ENCODE measurements at places on chromosomes 5 and 9.

GRCh38 chr5:67195406-67196275, 958 bp downstream of the CD180 start:
- no peak for DNase-seq

GRCh38 chr5:66741394-66741793, 145.2 kb downstream of the MAST4 start:
- DNase-seq = no peak

- no peak for DNase-seq
These were observed 17.5 kb upstream of the CCDC192 start for GRCh38 chr5:127685662-127686061.

DNA sequence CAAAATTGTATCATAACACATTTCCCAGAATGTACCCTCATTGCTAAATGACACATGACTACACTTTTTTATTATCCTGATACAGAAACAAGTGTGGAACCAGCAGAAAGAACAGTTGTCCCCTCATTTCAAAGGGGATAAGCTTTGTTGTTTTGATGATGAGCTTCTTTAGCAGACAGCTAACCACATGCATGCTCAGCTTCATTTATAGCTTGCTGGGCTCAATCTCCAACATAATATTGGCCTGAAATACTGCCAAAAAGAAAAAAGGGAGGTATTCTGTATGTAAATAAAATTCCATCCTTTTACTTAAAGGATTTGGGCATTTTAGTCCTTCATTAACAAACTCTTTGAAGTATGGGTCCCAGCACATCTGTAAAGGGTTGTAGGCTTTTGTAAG, 120.4 kb downstream of the SPATA31D1 start:
- DNase-seq = no peak

- DNase-seq = no peak
These were observed 54.6 kb upstream of the MAP3K1 start for GRCh38 chr5:56760723-56761122.

DNA sequence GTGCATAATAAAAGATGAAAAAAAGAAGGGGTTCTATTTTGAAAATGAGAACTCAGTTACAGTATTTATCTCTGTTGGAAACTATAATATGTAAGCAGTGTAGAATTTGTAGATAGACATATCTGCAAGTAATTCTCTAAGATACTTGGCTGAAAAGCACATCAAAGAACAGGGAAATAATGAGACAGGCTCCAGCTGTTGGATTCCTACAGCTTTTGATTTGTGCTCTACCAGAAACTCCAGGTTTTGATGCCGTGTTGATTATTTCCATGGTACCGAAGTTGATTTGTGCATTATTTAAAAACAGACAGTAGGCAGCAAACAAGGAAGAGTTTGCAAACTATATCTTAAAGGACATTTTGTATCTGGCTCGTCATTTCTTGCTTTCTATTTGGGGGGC, 2098.7 kb upstream of the WWC1 start:
- DNase-seq = no peak

GRCh38 chr5:180380856-180381255, 27.7 kb upstream of the GFPT2 start:
- DNase-seq = no peak

- no peak for DNase-seq
These were observed 65.9 kb downstream of the DEPDC1B start for GRCh38 chr5:60634051-60634450.

GRCh38 chr5:139611703-139612584, 36.2 kb upstream of the CXXC5 start:
- DNase-seq = no peak

DNA sequence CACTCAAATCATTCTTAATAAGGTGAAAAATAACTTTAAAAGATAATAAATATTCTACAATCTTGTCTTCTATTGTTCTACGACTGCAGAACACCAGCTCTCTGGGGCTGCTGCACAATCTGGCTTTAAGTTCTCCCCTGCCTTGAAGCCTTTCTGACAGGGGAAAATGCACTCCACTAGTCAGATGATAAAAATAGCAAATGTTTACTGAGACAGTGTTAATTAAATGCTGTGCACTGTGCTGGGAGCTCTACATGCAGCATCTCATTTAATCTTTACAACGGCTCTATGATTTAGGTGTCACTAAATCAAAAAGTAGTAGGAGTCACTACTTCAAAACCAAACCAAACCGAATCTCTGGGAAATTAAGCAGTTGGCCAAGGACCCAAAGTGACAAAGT, 132.7 kb downstream of the SLIT3 start:
- DNase-seq = no peak

GRCh38 chr5:442335-443238, at the start of gene EXOC3:
Gene EXOC3, plus strand, starts transcription at chr5:443176. Its CDS starts 3,030 bp downstream, at chr5:446206.
- peak; percentile 73 for DNase-seq
